CD4-positive, alpha-beta T cell (primary cell): ENCODE measurements at places on chromosomes 7 and 10. TPM values are rescaled to one million over a fixed set of nuclear protein-coding genes. Genes with fewer than 3 reads are reported as not detected.

DNA sequence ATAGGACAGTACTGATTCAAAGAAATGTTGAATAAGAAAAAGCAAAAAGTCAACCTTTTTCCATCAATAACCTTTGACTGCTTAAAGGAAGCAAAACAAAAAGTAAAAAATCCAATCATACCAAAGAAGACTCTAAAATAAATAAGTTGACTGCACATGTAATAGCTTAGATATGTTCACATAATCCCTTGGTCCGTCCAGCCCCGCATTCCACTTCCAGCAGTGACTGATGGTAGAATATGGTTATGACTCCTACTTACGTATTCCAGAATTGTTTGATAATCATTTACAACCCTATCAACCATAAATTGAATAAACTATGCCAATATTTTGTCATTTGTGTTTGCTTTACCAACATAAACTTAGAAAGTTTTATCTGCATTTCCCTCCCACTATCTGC lies 77.9 kb downstream of the CTNNA3 start:
- DNase-seq, result no peak

ANKRD61 gene
- total RNA-seq, result not detected

DNA sequence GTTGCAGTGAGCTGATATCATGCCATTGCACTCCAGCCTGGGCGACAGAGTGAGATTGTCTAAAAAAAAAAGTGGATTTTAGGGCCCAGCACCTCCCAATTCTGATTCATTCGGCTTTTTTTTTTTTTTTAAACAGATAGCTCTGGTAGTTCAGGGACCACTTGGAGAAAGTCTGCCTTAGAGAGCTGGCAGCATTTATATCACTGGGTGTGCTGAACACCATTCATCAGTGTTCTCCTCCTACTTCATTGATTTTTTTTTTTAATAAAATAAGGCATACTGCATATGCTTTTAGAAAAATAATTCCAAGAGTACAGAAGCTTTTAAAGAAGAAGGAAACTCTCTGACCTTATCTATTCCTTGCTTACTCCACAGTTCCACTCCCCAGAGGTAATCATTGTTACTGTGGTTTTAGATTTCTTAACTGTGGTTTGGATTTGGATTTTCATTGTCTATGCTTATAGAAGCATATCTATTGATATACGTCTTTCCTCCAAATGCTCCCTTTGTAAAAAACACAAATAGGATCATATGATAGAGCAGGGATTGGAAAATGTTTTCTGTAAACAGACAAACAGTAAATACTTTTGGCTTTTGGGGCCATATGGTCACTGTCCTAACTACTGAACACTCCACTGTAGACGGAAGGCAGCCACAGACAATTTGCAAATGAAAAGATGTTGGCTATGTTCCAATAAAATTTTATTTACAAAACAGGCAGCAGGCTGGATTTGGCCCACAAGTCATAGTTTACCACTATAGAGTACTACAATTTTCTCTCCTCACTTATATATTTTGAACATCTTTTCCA lies 21.1 kb upstream of the SAR1A start:
- DNase-seq, result no peak

- no peak for DNase-seq
Observed at GRCh38 chr7:70210200-70210935, 612.1 kb downstream of the AUTS2 start.

GRCh38 chr7:7739204-7740036 lies 21.0 kb upstream of the RPA3 start:
- DNase-seq, result no peak

GRCh38 chr7:25541094-25541821 lies 313.0 kb upstream of the NPVF start:
- DNase-seq, result no peak

GRCh38 chr10:25766687-25767221 lies 167.3 kb upstream of the MYO3A start:
- DNase-seq, result no peak

FKBP6 gene
- total RNA-seq, result not detected

- DNase-seq, result no peak
Observed at GRCh38 chr10:94116848-94117247, 123.1 kb downstream of the PLCE1 start.

DNA sequence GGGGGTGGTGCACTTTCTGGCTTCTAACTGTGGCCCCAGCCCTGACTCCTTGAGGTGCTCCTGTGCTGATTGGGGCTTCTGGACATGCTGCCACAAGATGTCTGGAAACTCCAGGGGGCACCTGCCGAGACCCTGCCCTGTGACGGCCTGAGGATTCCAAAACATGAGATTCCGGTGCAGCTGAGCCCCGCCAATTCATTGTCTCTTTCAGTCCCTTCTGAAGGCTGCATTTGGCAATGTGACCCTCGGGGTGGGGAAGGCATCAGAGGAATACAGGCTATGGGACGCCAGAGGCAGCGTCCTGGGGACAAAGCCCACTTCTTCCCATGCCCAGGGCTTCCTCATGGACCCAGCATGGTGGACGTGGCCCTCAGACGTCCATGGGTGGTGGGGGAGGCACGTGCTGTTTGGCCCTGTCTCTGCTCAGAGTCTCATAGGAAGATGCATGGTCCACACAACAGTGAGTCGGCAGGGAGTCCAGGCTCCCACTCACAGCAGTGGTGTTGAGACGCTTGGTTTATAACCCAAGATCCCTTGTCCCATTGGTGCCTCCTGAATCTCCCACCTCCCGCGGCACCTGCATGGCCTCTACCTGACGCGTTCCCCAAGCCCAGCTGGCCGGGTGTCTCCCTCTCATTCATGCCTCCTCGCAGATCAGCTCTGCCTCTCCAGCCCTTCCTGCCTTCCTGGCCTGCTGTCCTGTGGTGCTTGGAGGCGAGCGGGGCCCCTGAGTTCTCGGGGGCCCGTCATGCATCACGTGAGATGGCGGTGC lies 129.9 kb downstream of the WDR37 start:
- no peak for DNase-seq

DNA sequence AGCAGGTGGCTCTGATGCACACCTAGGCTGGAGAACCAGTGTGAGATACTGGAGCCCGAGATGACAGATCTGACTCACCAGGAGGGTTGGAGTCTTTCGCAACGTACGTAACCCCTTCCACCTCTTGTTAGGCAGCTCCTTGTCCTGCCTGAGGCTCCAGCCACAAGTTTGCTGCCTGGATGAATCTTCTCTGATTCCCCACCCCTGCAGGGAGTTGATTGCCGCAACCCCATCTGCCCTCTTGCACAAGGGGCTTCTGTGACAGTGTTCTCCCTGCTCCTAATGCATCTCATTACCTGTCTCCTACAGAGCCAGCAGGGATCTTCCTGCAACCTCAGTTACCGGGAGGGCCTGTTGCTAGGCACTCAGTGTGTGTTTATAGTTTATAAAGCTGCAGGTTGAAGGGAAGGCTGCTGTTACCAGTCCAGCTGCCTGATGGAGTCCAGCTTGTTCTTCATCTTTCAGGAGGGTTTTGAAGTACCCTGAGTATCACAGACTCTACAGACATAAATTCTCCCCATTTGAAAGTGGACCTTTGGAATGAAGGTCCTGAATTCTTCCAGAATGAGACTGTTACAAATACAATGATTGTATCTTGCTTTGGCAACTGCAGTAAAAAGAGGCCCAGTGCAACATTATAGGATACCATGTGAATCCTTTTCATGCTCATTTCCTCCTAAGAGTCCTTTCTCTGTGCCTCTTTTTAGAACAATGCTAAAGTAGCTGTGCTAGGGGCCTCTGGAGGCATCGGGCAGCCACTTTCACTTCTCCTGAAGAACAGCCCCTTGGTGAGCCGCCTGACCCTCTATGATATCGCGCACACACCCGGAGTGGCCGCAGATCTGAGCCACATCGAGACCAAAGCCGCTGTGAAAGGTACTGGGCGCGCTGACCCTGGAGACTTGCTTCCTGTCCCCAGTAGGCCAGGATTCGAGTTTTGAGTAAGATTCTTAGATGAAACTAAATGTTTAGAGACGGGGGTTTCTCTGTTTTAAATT lies 6.5 kb downstream of the MDH2 start:
- no peak for DNase-seq

GRCh38 chr10:58543141-58543540 lies 30.5 kb downstream of the BICC1 start:
- no peak for DNase-seq

GRCh38 chr10:5694573-5694972 lies 9.9 kb downstream of the TASOR2 start:
- no peak for DNase-seq

GRCh38 chr10:15387021-15387420 lies 15.9 kb upstream of the FAM171A1 start:
- DNase-seq, result no peak

- peak; percentile 66 for DNase-seq
Observed at GRCh38 chr7:98872328-98872924, 2.6 kb upstream of the TMEM130 start.

GRCh38 chr7:80078159-80078731 lies 56.4 kb upstream of the GNAI1 start:
- DNase-seq, result no peak

- no peak for DNase-seq
Observed at GRCh38 chr10:89548673-89549072, 13.3 kb upstream of the SLC16A12 start.

FAM241B gene
- total RNA-seq, result 14.1 TPM
